ENCODE measurements at places on chromosomes 13 and 19.

GRCh38 chr19:48043675-48044258 lies at the start of gene CABP5:
Gene CABP5, minus strand, starts transcription at chr19:48044079. Its CDS starts 157 bp downstream, at chr19:48043922.
- no peak for DNase-seq

GRCh38 chr13:22770891-22771290 lies 409.9 kb upstream of the SGCG start:
- DNase-seq, result no peak

GRCh38 chr19:3788996-3789778 lies 3.0 kb upstream of the MATK start:
- DNase-seq, result peak; percentile 66

- no peak for DNase-seq
These were observed 2.3 kb downstream of the ADGRE3 start for GRCh38 chr19:14672188-14672872.

- no peak for DNase-seq
These were observed 3.1 kb downstream of the SLITRK5 start for GRCh38 chr13:87674247-87674738.

DNA sequence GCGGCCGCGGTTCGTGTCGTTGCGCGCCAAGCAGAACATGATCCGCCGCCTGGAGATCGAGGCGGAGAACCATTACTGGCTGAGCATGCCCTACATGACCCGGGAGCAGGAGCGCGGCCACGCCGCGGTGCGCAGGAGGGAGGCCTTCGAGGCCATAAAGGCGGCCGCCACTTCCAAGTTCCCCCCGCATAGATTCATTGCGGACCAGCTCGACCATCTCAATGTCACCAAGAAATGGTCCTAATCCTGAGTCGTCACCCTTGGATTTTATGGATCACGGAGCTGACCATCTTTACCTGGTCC lies 475 bp downstream of the MRPL57 start:
- DNase-seq, result no peak

- no peak for DNase-seq
These were observed 15.0 kb downstream of the CLEC4M start for GRCh38 chr19:7778081-7778480.

DNA sequence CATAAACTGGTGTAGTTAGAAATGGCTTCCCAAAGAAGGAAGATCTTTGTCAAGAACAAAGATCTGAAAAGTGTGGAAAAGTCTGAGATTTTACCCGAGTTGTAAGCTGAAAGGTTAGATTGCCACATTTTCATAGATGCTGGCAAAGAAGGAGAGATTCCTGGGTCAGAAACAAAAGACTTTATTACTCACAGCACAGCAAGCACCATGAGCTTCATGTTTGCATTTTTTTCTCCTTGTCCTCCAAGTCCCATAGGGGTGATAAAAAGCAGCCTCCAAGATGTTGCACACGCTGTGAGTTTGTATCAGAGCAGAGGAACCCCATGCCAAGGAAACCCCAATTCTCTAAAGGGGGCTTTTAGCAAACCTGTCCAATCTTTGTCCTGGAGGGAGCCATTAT lies 29.3 kb downstream of the MZT1 start:
- no peak for DNase-seq

DNA sequence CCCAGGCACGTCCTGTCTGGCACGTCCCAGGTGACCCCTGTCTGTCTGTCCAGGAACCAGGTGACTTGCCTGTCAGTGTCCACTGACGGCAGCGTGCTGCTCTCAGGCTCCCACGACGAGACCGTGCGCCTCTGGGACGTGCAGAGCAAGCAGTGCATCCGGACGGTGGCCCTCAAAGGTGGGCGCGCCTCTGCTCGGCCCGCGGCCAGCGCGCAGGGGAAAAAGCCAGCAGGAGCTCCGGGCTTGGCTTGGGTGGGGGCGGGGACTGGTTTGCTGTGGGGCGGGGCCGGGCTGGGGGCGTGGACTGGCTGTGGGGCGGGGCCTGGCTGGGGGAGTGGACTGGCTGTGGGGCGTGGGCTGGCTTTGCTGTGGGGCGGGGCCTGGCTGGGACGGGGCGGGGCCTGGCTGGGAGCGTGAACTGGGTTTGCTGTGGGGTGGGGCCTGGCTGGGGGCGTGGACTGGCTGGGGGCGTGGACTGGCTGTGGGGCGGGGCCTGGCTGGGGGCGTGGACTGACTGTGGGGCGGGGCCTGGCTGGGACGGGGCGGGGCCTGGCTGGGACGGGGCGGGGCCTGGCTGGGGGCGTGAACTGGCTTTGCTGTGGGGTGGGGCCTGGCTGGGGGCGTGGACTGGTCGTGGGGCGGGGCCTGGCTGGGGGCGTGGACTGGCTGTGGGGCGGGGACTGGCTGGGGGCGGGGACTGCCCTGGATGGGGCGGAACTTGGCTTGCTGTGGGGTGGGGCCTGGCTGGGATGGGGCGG lies 7.2 kb downstream of the WDR18 start:
- peak; percentile 44 for DNase-seq

GRCh38 chr13:28865951-28866350 lies 45.8 kb downstream of the MTUS2 start:
- DNase-seq, result no peak

- DNase-seq, result no peak
These were observed 76.9 kb downstream of the ITGBL1 start for GRCh38 chr13:101529422-101529821.

- DNase-seq, result no peak
These were observed 362.1 kb downstream of the EFNB2 start for GRCh38 chr13:106173346-106173745.

DNA sequence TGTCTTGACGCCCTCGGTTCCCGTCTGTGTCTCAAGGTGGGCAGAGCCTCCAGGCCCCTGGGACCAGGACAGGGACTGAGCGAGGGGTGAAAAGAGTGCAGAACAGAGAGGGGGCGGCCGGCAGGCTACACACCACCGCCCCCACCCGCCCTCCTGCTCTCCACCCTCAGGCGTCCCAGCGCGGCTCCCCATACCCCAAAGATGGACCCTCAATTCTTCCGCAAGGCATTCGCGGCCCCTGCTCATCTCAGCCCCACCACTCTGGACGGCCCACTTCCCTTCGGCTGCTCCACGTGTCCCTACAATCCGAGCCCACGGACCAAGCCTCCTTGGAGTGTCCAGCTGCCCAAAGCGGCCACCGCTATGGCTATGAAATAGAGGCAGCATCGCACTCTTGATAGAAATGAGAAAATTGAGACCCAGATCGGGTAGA lies 1.8 kb downstream of the KLF16 start:
- DNase-seq, result no peak

- no peak for DNase-seq
These were observed 13.0 kb downstream of the GAS6 start for GRCh38 chr13:113850722-113851479.

- no peak for DNase-seq
These were observed 97.2 kb upstream of the ZNF536 start for GRCh38 chr19:30274987-30275386.

GRCh38 chr19:21466627-21467026 lies 38.8 kb upstream of the ZNF429 start:
- no peak for DNase-seq

- no peak for DNase-seq
These were observed 54.8 kb downstream of the DLEU7 start for GRCh38 chr13:50788551-50789210.

DNA sequence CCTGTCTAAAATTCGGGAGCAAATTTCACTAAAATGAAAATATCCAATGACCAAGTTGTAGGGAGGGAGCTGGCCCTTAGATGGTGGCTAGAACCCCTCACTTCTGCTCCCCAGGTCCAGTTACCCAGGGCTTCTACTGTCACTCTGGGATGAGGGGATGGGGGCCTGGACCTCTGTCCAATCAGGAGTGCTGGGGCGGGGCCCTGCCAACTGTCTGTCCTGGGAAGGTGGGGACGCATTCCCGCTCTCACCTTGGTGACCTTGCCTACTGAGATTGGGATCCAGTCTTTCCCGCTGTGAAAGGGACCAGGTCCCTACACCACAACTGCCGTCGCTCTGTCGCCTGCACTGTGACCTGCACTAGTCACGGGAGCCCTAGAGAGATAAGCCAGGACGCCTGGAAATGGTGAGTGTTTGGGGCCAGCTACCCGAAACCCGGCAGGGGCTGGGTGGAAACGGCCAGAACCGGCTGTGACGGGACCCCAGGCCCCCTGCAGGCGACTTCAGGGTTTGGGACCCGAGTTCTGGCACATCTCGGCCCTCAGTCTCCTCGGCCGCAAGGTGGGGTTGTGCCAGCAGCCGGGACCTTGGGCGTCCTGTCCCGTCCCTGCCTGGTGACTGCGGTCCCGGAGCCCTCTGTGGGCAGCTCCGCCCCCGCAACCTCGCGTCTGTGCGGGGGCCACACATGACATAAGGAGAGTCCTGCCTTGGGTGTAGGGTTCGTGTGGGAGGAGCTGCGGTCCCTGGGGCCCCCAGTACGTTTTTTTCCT lies 22.8 kb downstream of the ZNF20 start:
- no peak for DNase-seq

DNA sequence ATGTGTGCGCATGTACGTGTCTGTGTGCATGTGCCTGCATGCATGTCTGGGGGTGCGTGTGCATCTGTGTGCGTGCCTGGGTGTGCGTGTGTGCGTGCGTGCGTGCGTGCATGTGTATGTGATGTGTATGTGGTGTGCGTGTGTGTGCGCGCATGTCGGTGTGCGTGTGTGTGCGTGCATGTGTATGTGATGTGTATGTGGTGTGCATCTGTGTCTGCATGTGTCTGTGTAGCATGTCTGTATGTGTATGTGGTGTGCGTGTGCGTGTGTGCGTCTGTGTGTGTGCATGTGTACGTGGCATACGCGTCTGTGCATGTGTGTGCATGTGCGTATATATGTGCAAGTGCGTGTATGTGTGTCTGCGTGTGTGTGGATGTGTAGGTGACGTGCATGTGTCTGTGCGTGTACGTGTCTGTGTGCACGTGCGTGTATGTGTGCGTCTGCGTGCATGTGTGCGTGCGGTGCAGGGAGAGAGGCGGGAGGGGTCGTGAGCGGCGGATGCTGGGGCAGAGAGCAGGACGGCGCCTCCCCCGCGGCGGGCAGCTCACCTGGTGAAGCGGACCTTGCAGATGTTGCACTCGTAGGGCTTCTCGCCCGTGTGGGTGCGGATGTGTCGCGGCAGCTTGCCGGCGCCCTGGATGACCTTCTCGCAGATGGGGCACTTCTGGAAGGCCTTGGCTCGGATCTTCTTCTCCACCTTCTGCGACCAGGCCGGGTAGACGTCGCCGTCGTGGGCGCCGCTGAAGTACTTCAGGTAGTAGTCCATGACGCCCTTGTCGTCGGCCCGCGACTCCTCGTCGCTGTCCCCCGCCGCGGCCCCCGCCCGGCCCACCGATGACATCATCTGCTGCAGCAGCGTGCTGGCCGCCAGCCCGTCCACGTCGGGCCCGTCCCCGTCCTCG lies 13.0 kb downstream of the ZBTB7A start:
- no peak for DNase-seq

DNA sequence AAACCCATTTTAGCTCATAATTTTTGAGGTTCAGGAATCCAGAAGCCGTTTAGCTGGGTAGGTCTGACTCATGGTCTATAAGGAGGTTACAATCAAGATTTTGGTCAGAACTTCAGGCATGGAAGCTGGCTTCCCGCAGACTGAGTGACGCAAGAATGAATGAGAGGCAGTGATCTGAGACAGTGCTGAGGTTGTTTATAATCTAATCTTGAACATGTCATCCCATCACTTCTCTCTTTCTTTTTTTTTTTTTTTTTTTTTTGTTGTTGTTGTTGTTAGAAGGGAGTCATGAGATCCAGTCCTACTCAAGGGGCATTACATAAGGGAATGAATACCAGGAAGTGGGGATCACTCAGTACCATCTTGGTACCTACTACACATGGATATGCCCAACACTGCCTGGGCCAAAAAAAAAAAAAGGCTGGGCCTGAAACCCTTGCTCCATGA lies 217.4 kb downstream of the DLEU7 start:
- DNase-seq, result no peak

- DNase-seq, result peak; percentile 65
These were observed 6.1 kb downstream of the BEST2 start for GRCh38 chr19:12757544-12758274.

DNA sequence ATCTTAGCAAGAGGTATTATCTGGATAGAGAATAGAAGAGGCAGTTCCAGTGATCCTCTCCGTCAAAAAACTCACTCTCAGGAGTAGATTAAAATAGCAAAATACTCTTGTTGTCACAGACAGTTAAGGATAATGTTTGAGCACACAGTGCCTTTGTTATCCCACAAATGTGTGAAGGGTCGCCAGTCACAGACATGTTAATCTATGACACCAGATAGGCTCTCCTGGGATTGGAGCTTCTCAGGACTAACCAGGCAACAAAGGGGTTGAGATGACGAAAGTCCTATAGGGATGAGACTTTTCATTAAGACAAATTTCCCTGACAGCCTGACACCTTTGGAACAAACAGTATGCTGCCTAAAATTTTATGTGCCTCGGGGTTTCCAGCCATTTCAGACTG lies 1947.1 kb downstream of the OLFM4 start:
- no peak for DNase-seq

GRCh38 chr19:45920458-45920857 lies 5.9 kb upstream of the NANOS2 start:
- DNase-seq, result no peak

- no peak for DNase-seq
These were observed 154.2 kb downstream of the ZNF486 start for GRCh38 chr19:20321139-20321763.

DNA sequence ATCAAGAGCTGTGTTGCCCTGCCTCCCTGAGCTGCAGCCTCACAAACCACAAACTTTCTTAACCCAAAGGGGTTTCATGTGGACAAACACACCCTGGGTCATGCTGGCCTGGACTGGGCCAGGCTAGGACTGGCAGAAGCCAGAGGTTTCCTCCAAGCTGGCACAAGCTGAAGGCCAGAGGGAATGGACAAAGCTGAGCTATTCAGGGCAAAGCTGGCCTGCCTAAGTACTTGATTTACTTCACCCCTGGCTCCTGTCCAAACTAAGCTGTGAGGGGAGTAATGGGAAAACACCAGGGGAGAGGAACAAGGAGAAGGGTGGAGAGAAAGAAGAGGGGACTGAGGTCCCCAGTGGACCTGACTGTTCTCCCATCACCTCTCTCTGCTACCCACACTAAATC lies 6.2 kb downstream of the CPAMD8 start:
- no peak for DNase-seq

GRCh38 chr13:27044837-27045570 lies 126.6 kb downstream of the USP12 start:
- DNase-seq, result no peak

- DNase-seq, result no peak
These were observed 135.7 kb upstream of the SERP2 start for GRCh38 chr13:44237881-44238421.

GRCh38 chr13:39531646-39532045 lies 71.3 kb downstream of the LHFPL6 start:
- no peak for DNase-seq

- DNase-seq, result no peak
These were observed 16.0 kb upstream of the TPM4 start for GRCh38 chr19:16060294-16060693.
